ENCODE measurements at places on chromosomes 2 and 18. TPM values are rescaled to one million over a fixed set of nuclear protein-coding genes. Genes with fewer than 3 reads are reported as not detected.

ZNF407 gene
- total RNA-seq = 32.0 TPM

GKN1 gene
- total RNA-seq = not detected

HOXD9 gene
- total RNA-seq = not detected

NPAS2 gene
- 1.3 TPM for total RNA-seq

C2orf66 gene
- total RNA-seq = 1.8 TPM

PRR30 gene
- total RNA-seq = not detected

DNA sequence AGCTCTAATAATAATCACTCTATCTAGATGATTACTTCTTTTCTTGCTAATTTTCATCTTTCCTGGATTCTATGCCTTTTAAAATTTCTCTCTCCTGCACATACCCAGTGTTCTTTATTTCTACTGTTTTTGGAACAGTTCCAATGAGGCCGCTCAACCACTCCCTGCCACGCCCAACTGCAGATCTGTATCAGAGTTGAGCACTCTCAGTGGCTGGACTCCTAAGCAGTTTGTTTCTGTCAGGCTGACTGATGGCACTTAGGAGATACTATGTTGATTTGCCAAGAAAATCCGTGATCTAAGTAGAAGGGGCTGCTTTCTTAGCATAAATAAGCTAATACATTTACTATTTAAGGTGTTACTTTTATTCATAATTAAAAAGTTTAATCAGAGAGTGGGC is 192.8 kb downstream of the ARHGAP15 start:
- no peak for DNase-seq

DNA sequence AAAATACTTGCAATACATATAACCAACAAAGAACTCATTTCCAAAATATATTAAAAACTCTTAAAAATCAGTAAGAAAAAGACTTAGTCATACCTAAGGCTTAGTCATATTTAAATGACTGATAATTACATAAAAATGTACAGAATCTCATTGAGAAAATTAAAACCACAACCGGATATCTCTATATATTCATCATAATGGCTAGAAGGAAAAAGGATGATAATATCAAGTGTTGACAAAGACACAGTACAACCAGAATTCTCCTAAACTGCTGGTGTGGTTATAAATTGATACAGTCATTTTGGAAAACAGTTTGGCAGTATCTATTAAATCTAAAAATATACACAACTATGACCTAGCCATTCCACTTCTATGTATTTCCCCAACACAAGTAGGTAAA is 27.1 kb upstream of the IHH start:
- DNase-seq = no peak

DNA sequence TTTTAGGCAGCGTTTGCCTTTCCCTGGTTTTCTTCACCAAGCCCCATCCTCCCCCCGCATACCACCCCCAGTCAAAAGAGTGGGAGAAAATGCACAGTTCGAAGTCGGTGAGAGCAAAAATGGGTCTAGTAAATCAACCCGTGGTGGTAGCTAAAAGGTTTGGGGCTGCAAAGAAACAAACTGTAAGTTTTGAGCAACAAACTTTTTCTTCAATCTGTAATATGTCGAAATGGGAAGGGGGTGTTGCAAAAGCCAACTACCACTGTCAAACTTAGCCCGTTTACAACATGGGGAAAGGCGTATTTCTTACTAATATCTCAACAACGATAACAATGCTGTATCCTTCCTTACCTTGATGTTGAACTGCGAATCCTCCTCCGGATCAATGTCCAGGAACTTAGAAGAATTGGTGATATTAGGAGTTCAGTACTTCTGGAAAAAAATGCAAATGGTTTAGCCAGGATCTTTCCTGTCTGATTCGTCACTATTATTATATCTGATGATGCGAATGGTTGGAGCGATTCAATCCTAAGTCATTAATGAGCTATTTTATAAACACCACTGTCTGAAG is 2.4 kb upstream of the SATB2 start:
- no peak for DNase-seq

DNA sequence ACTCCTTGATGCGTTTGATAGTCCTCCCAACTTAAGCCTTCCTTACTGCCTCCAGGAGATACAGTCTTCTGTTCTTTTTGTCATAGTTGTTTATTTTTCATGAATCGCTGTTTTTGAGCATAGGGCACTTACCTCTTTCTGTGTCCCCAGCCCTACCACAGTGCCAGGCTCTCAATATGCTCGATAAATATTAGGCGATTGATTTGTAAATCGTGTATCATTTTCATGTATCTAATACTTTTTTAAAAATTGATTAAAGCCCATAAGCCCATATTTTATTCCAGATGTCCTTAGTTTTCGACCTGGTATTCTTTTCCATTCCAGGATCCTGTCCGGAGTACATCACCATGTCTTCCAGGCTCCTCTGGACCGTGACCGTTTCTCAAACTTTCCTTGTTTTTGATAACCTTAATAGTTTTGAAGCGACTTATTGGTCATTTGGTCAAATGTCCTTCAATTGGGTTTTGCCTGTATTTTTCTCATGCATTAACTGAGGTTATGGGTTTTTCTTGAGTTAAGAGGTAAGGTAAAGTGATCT is 444 bp upstream of the MMADHC start:
- DNase-seq = no peak

- DNase-seq = no peak
These were observed 116.0 kb downstream of the LTBP1 start for GRCh38 chr2:33062665-33063250.

GRCh38 chr2:121565389-121566250 is 34.9 kb downstream of the RNU4ATAC start:
- peak; percentile 44 for DNase-seq

GRCh38 chr2:48790407-48791170 is 35.1 kb upstream of the LHCGR start:
- no peak for DNase-seq

DNA sequence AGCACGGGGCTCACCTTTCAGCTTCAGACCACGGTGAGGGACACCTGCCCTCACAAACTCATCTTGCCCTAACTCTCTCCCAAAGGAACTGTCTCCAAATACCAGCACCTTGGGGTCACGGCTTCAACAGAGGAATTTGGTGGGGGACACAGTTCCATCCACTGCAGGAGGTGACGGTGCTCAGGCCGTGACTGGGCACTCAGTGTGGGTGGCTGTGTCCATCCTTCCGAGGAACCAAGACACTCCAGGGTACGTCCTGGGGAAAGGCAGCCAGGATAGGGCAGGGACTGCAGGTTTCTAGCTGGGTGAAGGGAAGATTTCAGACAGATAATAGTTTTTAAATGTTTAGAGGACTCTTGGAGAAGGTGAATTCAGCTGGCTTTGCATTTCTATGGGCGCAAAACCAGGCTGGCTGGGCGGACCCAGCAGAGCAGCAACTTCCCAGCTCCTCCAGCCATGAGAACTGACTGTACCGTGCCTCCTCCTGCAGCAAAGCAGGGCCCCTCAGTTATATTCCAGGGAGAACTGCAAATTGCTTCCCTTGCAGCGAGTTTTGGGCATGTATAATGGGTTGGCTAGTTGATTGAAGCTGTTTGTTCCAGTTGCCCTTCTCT is 23.9 kb upstream of the ALLC start:
- DNase-seq = no peak
